ENCODE measurements at places on chromosomes 2 and 18.

DNA sequence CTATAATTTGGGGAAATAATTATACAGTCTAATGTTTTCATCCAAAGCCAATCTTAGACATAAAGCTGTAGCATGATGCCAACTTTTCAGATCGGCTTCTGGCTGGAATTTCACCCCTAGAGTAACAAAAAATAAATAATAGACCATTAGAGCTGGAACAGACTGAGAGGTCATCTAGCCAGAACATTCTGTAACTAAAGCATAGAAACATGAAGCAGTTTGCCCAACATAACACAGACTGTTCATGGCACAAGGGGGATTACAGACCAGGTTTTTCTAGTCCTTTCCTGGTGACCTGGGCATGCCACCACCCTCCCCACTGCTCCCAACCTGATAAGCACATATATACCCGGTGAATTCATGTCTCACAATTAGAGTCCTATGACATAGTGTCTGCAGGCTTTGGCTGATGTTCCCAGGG is 116.4 kb upstream of the PPP1CB start:
- no peak for DNase-seq

DNA sequence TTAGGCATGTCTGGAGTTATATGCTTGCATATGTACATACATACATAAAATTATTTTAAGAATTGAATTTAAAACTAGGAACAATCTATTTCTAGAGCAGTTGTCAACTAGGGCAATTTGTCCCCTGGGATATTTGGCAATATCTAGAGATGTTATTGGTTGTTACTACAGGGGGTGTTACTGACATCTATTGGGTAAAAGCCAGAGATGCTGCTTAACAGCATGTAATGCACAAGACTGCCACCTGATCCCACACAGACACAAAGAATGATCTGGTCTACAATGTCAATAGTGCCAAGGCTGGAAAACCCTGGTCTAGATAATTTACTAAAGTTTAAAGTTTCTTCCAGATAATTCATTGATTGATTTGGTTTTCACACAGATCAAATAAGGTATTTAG is 185.3 kb downstream of the NYAP2 start:
- DNase-seq = no peak

GRCh38 chr2:237967463-237967951 is 693 bp downstream of the UBE2F start:
- DNase-seq = no peak

- no peak for DNase-seq
Measured at GRCh38 chr2:211900000-211900399, 638.6 kb downstream of the ERBB4 start.

DNA sequence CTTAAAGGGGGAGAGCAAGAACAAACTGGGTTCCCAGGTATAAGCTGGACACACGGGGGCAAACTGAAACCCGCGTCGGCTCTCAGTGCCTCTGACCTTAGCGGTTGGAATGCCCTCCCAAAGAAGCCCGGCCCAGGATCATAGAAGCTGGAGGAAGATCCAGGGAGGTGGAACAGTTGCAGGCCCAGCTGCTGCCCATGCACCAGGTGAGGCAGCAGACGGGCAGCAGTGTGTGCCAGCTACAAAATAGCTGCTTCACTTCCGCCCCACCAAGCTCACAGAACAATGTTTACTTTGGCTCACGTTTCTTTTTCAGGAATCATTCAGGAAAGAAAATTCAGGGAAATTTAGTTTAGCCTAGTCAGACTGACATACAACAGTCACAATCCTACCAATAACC is 3.9 kb upstream of the ERMN start:
- no peak for DNase-seq

- DNase-seq = peak; percentile 20
Measured at GRCh38 chr2:196927376-196928225, 1.1 kb upstream of the PGAP1 start.

DNA sequence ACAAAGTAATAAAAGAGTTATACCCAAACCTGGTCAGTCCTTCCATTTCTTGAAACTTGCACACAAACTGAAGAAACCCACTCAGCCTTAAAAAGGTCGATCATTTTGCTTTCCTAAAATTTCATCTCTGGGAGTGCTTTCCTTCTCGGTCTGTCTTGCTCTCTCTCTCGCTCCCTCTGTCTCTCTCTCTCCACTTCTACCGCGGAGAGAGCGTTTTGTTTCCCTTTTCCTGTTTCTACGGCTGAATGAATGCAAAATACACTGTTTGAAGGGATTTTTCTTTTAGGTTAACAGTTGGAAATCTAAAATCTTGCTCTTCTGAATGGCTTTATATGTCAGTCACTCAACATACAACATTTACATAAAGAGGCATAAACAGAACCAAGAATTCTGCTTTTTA is 424.2 kb downstream of the TGIF1 start:
- no peak for DNase-seq

DNA sequence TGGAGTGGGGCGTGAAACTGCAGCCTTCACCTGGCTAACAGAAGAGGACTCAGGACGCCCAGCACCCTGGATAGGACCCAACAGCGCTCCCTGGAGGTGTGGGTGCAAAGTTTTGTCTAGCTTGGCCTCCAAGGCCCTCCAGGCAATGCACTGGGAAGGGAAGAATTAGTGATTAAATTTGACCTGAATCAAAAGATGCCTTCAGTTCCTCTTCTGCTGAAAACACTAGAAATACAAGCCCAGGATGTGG is 779 bp upstream of the TRIB2 start:
- no peak for DNase-seq
